Activated effector memory CD4-positive, alpha-beta T cell treated with Interleukin-2 at 50 U/mL for 16 hours (primary cell): ENCODE measurements at places on chromosomes 7 and 10.

GRCh38 chr7:82672078-82672477, 228.5 kb upstream of the CACNA2D1 start:
- no peak for DNase-seq

DNA sequence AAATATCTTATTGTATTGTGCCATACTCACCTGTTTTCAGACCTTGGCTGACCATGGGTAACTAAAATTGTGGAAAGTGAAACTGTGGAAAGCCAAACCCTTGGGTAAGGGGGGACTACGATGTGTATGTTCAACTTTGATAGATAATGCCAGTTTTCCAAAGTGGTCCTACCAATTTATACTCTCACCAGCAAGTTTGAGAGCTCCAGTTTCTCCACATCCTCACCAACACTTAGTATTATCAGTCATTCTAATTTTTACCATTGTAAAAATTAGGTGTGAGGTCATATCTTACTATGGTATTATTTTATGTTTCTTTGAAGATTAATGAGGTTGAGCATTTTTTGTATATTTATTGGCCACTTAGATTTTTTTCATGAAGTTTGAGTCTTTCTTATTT, 346.9 kb upstream of the PODXL start:
- no peak for DNase-seq

DNA sequence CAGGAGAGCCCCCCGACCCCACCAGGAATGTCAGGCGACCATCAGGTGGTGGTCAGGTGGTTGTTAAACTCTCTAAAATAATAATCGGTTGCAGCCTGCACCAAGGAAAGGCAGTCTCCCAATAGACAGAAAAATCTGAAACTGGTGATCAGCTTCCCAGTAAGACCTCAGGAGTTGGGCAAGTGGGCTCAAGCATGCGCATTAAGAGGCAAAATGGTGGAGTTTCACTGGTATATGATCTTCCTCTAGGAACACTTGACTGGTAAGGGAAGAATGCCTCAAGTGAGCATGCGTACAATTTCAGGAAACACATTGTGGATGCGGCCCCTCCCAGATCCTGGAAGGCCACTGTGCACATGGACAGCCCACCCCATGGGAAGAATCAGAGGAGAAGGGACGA, 619.9 kb downstream of the TYW1 start:
- no peak for DNase-seq

DNA sequence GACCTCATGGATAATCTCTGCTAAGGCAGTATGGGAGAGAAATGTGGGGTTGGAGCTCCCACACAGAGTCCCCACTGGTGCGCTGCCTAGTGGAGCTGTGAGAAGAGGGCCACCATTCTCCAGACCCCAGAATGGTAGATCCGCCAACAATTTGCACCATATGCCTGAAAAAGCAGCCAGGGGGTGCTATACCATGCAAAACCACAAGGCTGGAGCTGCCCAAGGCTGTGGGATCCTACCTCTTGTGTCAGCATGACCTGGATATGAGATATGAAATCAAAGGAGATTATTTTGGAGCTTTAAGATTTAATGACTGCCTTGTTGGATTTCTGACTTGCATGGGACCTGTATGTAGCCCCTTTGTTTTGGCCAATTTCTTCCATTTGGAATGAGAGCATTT, 27.0 kb upstream of the SAMD9L start:
- DNase-seq: no peak

DNA sequence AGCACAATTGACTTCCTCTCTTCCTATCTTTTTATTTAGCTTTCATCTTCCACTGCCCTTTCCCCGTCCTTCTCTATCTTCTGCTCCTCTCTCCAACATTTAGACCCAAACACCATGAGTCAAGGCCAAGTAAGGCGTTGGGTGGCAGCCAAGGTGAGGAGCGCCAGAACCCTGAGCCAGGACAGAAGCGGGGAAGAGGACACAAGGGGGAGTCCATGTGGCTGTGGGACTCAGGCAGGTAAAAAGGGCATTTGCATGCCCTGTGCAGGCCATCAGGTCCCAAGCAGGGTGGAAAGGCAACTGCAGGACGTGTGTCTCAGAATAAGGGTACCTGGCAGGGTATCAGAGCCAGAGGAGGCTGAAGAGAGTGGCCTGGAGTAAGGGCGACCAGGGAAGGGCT, 192.4 kb upstream of the PFKP start:
- no peak for DNase-seq

DNA sequence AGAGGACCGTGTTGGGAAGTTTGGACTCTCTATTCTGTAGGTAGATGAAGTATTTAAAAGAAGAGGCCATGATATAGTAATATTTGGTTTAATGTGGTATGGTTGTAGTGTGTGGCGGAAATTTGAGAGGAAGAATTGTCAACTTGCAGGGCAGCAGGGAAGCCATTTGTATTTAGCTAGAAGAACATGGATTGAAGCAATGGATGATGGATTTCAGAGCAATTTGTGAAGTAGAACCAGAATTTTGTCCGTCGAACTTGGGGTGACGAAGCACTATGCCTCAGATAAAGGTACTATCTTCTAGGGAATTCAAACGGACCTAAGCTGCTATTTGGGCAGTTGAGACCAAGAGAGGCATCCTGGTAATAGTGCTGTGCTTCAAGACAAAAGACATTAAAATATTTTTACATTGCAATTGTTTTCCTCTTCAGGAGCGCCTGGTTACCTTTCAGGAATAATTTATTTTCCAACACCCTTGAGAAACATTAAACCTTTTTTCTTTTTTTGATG, 615 bp upstream of the WBP1L start:
- no peak for DNase-seq

DNA sequence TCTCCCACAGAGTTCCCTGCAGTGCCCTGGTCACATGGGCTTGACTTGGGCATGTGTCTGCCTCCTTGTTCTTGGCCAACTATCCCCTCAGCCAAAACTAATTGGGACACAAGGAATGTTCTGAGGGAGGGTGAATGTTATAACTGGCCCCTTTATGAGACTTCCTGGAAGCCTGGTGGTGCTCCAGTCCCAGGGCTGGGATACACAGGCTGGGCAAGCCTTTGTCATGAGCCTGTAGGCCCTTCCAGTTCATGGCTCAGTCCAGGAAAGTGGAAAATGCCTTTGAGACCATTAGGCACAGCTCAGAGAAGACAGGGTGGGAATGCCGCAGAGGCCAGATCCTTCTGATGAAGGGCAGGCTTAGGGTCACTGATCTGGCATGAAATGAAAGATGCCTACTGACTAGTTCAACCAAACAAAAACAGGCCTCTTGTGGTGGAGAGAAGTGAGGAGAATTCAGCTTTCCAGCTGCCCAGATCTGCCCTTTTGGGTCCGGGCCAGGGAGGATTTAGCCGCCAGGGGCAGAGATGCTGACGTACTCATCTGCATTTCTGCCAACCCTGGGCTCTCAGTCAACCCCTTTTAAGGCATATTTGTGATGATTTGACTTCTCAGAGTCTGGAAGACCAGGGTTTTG, 961.5 kb downstream of the KCNMA1 start:
- no peak for DNase-seq

GRCh38 chr7:7861211-7861633, 107.4 kb upstream of the GLCCI1 start:
- no peak for DNase-seq

GRCh38 chr10:119211625-119212441, 4.5 kb downstream of the GRK5 start:
- no peak for DNase-seq

- no peak for DNase-seq
Observed at GRCh38 chr7:125878235-125878956, 948.8 kb upstream of the POT1 start.

DNA sequence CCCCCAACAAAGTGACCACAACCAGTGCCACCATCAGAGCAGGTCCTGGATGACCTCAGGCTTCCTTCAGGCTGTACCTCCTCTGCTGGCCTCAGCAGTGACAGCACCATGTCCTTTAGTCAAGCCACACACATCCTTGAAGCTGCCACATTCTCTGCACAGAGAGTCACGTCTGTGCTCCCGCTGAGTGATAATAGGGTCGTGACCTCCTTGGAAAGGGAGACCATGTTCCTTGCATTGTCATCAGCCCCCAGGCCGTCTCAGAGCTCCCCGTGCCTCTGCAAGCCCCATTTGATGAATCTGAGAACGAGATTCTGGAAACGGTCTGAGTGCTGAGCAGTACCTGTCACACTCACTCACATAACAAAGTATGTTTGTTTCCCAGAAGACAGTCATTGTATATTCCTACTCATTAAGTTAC, 106.5 kb upstream of the PRR15 start:
- no peak for DNase-seq

- no peak for DNase-seq
Observed at GRCh38 chr7:134104166-134104565, 23.0 kb upstream of the LRGUK start.

DNA sequence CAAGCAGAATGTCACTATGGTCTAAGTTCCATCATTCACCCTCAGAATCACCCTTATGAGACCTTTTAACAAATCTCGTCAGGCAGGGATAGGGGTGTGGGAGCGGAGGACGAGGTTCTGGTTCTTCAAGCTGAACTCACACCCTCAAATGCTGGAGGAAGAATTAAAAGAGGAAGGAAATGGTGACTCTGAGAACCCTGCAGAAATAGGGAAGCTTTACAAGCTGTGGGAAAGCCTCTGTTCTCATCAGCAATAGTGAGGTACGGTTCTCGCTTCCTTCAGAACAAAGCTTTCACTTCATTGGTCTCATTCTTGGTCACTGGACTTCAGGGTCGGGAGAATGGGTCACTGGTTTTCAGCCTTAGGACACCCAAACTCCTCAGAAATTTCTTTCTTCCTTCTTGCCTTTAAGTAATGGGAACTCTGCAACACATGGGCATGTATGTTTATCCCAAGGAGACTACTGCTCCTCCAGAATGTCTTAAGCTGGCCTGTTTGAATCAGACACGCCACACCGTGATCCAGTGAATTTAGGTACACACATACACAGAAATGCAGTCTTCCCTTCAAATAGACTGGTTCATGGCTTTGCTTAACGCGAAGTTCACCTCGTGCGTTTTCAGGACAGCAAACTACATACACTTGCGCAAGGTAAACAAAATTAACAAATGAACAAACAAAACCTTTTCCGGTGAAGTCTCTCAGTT, 226.0 kb downstream of the SFMBT2 start:
- no peak for DNase-seq

GRCh38 chr7:23445326-23445725, 25.0 kb downstream of the IGF2BP3 start:
- DNase-seq: no peak

DNA sequence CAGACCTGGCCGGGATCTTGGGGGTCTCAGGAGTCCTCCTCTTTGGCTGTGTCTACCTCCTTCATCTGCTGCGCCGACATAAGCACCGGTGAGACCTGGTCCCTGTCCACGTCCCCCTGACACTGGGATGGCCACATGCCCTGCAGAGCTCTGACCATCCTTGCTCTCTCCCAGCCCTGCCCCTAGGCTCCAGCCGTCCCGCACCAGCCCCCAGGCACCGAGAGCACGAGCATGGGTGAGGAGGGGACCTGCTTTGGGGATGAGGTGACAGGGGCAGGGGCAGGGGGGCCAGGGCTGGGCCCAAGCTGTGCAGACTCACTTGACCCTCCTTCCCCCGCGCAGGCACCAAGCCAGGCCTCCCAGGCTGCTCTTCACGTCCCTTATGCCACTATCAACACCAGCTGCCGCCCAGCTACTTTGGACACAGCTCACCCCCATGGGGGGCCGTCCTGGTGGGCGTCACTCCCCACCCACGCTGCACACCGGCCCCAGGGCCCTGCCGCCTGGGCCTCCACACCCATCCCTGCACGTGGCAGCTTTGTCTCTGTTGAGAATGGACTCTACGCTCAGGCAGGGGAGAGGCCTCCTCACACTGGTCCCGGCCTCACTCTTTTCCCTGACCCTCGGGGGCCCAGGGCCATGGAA, 959 bp downstream of the PVRIG start:
- no peak for DNase-seq

- peak; percentile 51 for DNase-seq
Observed at GRCh38 chr7:2510909-2511768, 8.4 kb upstream of the LFNG start.

DNA sequence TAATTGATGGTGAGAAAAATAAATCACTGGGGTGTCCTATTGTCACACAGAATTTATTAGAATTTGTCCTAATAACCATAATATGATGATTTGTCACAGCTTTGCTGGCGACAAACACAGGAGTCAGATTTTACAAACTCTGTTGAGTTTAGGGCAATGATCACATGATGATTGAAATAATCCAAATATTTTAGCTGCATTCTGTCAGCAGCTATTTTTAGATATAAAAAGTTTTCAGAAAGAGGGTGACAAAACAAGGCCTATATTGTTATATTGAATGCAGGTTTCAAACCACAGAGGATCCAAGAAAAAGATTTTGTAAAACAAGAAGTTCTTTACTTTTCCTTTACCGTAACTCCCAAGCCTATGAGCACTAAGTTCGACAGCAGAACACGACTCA, 178.8 kb downstream of the ADAM12 start:
- no peak for DNase-seq

DNA sequence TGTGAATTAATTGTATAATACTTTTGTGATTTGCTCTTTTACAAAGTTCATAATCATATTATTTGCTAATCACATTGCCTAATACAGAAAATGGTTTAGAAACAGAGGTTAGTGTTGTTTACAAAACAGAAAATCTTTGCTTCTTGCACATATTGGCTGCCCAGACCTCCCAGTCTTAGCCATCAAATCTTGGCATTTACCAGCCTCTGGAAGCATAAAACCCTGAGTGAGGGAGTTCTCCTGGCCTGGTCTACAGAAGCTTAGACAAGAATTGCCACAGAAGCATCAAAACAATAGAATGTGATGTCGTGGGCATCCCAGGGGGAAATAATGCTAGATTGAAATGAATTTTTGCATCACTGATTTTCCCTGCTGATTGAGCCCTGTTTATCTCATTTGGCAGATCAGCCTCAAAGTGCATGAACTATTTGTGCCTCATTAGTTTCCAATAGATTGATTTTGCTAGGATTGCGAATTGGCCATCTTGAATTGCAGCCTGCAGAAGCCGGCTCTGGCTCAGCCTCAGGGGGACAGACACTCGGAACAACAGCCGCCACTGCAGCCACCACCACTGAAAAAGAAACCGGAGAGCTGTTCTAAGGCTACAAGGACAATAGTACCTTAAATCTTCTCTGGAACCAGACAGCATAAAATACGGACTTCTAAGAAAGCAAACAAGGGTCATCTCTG, 11.1 kb upstream of the SORBS1 start:
- no peak for DNase-seq

DNA sequence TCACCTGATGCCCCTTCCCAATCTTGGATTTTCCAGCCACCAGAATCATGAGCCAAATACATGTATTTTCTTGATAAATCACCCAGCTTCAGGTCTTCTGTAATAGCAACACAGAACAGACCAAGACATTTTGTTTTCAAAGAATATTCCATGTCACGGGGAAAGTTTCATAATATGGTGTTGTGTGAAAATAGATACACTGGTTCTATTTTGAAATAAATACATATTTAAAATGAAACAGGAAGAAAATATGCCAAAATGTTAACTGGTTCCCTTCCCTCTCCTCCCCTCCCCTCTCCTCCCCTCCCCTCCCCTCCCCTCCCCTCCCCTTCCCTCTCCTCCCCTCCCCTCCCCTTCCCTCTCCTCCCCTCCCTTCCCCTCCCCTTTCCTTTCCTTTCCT, 30.3 kb upstream of the CAMK1D start:
- no peak for DNase-seq

GRCh38 chr10:29140991-29141390, 147.9 kb upstream of the LYZL1 start:
- no peak for DNase-seq

GRCh38 chr7:97693586-97693985, 38.3 kb upstream of the TAC1 start:
- DNase-seq: no peak
